ENCODE measurements at places on chromosomes 3 and 15.

- DNase-seq = no peak
Measured at GRCh38 chr3:117035745-117036144, 326.2 kb downstream of the TUSC7 start.

DNA sequence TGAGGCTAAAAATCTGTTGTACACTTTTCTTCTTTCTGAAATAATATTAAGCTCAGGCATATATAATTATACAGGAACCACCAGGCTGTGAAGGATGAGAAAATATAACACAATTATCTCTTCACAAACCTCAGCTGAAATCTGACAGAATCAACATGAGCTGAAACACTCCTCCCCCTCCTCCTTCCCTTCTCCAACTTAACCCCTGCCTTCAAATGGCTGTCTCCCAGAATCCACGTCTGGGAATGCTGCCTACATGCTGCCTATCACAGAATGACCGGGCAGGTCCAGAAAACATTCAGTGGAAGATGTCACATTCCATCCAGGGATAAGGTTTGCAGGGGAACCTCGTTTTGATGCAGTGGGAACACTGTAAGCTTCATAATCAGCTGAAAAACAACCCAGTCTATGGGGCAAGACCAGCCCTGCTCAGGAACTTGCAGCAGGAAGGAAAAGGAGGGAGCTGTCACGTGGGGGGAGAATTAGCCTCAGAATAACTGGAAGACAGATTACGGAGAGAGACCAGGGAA is 44.0 kb upstream of the SEMA6D start:
- DNase-seq = no peak

DNA sequence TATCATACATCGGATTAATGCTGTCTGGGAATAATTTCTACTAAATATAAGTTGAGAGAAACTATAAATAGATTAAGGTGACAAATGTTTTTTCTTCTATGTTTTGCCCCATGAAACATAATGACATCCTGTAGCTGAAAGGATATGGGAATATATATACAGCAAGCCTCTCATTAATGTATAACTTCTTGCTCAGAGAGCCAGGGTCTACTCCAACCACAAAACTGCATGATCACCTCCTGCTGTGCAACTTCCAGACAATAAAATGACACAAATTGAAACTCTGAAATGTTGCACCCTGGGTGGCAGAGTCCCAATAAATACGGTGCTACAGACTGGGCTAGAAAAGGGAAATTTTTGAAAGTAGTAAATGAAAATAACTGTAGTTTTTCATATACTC is 571.9 kb upstream of the CBLB start:
- DNase-seq = no peak

DNA sequence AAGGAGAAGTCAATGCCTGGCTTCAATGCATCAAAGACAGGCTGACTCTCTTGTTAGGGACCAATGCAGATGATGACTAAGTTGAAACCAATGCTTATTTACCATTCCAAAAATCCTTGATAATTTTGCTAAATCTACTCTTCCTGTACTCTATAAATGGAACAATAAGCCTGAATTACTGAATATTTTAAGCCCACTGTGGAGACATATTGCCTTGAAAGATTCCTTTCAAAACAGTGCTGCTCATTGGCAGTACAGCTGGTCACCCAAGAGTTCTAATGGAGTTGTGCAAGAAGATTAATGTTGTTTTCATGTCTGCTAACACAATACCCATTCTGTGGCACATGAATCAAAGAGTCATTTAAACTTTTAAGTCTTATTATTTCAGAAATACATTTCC is 181.0 kb upstream of the CBLB start:
- DNase-seq = no peak

DNA sequence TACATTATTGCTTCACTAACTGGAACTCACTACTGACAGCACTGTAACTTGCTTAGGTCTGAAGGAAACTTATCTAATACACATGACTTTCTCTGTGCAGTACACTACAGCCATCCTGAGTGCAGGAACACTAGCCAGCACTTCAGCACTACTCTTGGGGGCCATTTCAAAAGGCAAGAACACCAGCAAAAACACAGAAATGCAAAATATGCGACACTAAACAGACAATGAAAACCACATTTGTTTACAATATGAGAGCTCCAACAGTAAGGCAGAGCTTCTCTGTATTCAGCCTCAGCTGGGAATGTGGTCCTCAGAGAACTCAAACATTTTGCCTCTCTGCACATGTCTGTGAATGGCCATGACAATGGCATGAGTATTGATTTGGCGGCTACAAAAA is 109.6 kb downstream of the ARRDC4 start:
- no peak for DNase-seq

DNA sequence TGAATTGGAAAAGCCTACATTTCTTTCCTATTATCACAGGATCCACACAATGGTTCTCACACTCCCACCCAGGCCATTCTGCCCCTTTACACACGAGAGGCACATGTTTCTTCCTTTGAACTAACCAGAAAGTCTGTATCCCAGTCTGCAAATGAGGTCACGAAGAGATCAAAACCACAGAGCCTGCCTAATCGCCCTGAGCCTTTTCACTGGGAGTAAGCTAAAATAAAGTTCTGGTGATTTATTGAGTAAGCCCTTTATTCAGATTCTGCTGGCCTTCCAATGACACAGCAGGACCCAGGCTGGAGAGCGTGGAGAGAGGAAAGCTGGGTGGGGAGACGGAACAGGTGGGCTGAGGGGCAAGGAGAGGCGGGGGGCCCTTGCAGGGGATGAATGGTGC is 78.7 kb downstream of the ATP1B3 start:
- DNase-seq = peak; percentile 85
